ENCODE measurements at places on chromosomes 3 and 15.

DNA sequence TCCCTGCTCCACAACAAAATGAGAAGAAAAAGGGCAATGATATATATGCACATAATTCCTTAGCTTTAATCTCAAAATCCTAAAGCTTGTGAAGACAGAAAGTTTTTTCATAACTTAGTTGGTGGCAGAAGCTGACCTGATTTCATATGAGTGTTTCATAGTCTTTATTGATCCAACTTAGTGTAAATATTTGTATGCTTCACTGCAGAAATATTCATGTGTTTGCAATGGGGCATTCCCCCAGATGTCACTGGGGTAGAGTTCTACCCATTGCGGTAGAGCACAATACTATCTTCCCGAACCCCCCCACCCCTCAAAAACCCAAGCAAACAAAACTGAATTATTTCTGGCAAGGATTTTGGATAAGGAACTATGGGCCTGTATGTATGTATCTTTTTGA lies 221.2 kb downstream of the THRB start:
- no peak for DNase-seq

- no peak for DNase-seq
Measured at GRCh38 chr3:112230033-112230432, 64.0 kb downstream of the SLC9C1 start.

GRCh38 chr3:169980055-169980454 lies 13.4 kb downstream of the SEC62 start:
- DNase-seq: no peak

- DNase-seq: no peak
Measured at GRCh38 chr3:28651159-28651558, 302.5 kb upstream of the AZI2 start.

DNA sequence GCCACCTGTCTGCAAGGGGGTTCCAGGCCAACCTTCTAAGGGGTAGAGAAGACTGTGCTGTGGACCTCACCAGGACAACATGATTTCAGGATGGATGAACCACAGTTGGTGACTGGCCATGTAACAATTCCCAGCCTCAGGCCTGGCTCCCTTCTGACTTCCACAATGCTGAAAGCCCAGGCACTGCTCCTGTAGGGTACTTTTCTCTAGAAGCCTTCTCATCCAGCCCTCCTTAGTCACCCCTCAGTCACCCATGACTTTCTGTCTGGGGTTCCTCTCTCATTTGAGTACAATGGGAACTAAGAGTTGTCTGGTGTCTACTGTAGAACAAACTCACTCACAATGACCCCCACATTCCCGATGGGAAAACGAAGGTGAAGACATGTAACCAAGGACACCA lies 8.6 kb downstream of the ALS2CL start:
- no peak for DNase-seq

DNA sequence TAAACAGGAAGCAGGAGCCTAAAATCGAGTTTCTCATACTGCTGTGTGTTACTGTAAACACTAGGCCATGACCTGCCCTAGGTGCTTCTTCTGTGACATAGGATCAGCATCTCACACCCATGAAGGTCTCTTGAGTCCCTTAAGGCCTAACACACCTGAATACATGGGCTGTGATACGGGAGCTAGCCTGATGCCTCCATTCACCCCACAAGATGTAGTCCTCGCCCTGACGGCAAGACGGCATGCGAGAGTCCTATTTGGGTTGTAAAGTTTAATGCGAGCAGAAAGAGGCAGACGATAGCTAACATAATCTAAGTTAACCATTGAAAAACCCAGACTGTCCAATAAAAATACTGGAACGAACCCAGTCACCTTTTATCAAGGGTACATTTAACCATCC lies 241.1 kb upstream of the ICE2 start:
- DNase-seq: no peak

- DNase-seq: no peak
Measured at GRCh38 chr3:65473736-65474135, 565.0 kb downstream of the MAGI1 start.

- DNase-seq: no peak
Measured at GRCh38 chr3:64316971-64317370, 91.7 kb upstream of the PRICKLE2 start.

GRCh38 chr3:45317710-45318109 lies 70.7 kb upstream of the LARS2 start:
- no peak for DNase-seq

DNA sequence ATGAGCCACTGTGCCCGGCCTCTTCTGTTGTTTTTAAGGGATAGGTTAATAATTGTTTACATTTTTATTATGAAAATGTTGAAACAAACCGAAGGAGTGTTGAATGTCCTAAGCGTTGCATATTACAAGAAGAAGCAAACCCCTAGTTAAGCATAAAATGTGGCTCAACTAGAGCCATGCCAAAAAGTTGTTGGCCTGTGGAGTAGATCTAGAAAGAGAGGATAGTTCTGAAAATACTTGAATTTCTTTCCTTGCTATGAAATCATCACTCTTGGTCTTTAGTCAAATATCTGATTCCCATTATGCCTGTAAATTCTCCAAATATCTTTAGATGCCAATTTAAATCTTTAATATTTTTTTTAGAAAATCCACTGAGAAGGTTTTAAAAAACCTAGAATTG lies 12.8 kb downstream of the RBP2 start:
- DNase-seq: no peak

- DNase-seq: no peak
Measured at GRCh38 chr3:31804251-31805051, 176.6 kb downstream of the OSBPL10 start.

- DNase-seq: no peak
Measured at GRCh38 chr3:40128166-40128565, 181.3 kb upstream of the EIF1B start.

DNA sequence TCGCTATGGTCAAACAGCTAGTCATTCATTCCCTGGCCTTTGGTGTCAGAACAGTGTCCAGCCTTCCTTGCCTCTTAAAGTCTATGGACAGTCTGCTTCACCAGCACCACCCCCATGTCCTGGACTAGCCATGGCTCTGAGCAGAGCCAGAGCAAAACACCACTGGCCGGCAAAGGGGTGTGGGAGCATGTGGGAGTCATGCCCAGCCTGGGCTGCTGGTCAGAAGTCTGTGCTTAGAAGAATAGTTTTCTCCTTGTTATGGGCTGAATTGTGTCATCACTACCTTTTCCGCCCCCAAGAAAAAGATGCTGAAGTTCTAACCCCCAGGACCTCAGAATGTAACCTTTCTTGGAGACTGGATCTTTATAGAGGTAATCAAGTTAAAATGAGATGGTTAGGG lies 132.9 kb upstream of the LPP start:
- DNase-seq: no peak

- no peak for DNase-seq
Measured at GRCh38 chr15:38398134-38398533, 55.8 kb upstream of the FAM98B start.

- no peak for DNase-seq
Measured at GRCh38 chr3:82473864-82474541, 712.6 kb upstream of the GBE1 start.

DNA sequence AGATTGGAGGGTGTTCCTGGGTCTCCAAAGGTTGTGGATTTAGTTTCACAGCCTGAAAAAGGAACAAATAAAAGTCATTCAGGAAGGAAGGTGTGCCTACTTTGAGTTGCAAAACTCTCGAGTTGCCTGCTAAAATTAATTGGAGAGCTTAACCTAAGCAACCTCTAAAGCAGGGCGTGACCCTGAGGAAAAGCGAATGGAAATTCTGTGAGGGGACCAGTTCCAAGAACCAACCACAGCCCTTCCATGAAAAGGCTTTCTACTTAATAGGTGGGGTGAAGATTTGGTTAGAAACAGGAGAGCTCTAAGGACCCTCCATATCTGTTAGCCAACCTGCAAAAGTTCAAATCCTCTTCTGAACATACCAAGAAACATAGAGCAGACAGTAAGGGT lies 1.5 kb downstream of the CD80 start:
- DNase-seq: peak; percentile 54

DNA sequence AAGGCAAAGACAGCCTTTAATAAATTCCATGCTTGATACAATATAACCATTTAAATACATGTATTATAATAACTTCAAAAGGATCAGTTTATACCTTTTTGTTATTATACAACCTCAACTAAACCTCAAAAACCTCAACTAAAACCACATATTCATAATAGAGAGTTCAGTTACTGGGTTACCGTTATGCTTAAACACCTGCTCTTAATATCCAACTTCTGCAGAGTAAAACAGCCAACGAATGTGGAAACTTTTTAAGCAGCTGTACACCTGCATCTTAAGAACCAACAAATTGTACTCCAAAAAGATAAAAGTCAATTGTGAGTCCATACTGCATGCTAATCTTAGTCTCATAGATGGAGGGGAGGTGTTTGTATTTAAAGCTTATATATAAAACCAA lies 53.5 kb downstream of the TFDP2 start:
- DNase-seq: no peak

- DNase-seq: no peak
Measured at GRCh38 chr3:183378951-183379350, 49.5 kb downstream of the MCF2L2 start.

DNA sequence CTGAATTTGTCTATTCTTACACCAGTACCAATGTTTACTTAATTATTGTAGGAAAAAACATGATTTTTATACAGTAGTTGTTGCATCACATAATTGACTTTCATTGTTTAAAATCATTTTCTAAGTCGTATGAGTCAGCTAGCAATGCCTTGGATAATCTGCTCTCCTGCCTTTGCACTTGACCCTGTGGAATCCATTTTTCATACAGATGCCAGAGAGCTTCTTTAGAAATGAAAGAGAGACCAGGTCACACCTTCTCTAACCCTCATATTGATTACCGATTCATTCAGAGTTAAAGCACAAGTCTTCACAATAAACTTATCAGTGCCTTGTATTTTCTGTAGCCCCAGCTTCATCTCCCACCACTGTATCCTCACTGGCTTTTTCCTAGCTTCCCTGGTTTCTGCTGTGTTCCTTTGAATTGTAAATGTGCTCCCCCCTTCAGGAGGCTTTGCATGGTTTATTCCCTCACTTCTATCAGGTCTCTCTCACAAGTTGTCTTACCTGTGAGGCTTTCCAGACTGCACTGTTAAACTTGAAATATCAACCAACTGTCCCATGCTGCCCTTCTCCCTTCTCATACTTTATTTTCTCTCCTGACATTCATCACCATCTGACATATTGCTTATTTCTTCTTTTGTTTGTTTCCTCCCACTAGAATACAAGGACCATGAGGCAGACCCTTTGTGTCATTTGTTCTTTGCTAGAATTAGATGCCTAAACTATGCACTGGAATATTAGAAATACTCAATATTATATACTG lies 662.0 kb upstream of the GBE1 start:
- DNase-seq: no peak

GRCh38 chr3:40645883-40646282 lies 121.1 kb downstream of the ZNF621 start:
- DNase-seq: no peak

DNA sequence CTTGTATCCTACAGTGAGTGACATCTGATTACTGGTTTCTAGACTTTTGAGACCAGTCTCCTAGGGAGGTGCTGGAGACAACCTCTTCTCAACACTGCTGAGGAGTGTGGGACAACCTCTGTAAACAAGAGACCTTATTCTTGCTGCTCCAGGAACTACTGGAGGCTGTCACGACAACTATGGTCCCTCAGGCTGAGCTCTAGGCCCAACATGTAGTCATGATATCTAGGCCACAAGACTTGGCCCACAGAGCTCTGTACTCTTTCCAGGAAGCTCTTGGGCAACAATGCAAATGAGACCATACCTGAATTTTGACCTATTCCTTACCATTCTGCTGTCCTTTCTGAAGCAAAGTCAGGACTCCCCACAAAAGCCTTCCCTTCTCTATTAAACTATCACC lies 24.3 kb upstream of the HEG1 start:
- no peak for DNase-seq

DNA sequence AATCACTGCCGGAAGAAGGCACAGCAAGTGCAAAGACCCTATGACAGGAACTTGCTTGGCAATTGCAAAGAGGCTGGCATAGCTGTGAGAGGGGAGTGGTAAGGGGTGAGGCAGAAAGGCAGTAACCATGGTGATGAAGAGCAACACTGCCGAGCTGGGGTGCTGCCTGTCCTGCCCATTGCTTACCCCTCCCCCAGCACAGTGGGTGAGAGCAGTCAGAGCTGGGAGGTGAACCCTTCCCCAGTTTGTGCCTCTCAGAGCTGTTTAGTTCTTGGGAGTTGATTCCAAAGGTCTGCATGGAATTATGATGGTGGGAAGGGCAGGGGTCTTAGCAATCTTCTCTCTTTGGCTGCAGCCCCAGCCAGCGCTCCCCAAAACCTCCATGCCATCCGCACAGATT lies 8.8 kb downstream of the TYRO3 start:
- DNase-seq: no peak

DNA sequence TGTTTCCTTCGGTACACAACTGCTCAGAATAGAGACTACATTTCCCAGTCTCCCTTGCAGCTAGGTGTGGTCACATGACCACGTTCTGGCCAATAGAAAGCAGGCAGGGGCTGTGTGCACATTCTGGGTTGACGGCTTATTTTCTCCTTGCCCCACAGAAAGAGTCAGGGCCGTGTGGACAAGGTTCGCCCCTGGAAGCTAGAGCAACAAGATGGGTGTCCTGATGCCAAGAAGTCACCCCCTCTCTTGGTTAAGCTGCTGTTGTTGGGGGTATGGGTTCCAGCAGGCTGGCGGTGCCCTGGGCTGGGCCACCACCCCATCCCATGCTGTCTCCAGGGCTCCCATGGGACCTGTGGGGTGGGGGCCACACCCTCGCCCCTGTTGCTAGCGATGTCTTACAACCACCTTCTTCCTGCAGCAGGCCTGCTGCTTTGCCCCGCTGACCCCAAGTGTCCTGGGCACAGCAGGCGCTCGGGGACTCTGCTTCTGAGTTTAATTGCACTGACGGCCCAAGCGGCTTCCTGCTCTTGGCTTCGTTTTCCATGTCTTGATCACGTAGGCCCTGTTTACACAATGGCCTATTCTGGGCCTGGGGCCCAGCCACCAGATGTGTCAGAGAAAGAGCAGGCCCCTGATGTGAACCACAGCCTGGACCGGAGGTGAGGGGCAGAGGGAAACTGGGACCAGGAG lies 24.9 kb downstream of the ABTB1 start:
- peak; percentile 70 for DNase-seq

DNA sequence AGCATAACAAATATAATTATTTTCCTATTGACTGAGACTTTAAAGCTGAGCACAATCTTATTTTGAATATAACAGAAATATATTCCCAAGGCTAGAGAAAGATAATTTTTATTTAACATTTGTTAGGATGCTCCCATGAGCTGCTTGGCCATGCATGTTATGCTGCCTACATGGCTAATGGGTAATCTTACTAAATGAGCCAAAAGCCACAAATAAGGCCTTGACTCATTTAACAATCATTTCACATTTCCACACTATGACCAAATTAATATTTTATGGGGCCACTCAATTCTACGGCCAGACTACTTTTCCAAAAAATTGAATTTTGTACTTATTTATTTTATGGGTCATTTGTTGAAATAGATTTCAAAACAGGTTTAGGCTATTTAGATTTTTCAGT lies 141.7 kb downstream of the MEIS2 start:
- DNase-seq: no peak

GRCh38 chr3:73924048-73924447 lies 299.3 kb upstream of the PDZRN3 start:
- DNase-seq: no peak

- no peak for DNase-seq
Measured at GRCh38 chr3:14490831-14491230, 49.3 kb downstream of the GRIP2 start.

DNA sequence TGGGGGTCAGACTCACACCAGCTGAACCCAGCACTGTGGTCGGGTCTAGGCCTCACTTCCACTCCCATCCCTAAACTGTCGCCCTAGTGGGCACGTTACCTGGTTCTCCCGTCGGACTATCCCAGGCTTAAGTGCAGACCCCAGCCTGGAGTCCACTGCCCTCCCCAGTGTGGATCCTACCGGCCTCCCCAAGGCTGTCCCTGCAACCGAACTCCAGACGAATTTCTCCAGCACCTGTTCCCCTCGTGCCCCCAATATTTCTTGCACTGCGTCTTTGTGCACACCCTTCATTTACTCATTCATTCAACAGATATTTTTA lies 26.5 kb downstream of the SLC41A3 start:
- DNase-seq: no peak

Data from activated naive CD4-positive, alpha-beta T cell treated with anti-CD3 and anti-CD28 coated beads, Interleukin-2, amount 10 ng/mL, durations not matched to agents 7 days and 5 days (primary cell).